ENCODE measurements at places on chromosomes 2 and 18.

DNA sequence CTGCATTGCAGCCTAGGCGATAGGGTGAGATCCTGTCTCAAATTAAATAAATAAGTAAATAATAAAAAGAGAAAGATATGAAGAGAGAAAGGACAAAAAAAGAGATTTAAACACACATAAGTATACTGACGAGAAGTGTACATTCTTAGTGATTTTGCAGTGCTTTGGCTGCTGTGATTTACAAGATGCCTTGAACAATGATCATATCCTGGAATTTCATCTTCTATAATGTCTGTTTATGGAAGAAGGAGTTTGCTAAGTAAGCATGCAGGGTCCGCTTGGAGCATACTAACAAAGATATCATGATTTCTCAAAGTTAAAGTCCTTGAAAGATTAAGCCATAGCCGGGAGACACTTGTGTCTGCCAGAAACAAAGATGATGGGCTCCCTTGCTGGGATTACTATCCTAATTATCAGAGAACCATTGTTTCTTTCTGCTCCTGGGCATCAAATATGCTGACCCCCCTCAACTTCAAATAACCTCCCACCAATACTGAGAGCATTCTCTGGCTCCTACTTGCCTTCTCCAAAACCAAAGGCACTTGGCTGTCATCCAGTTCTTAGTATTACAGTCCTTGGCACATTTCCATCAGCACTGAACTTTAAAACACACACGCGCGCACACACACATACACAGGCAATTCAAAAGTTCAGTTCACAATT, 47.5 kb upstream of the STAM2 start:
- DNase-seq, result no peak

- no peak for DNase-seq
Observed at GRCh38 chr2:22807872-22808271, 577.1 kb upstream of the KLHL29 start.

- no peak for DNase-seq
Observed at GRCh38 chr2:200296118-200296517, 10.4 kb upstream of the SPATS2L start.

DNA sequence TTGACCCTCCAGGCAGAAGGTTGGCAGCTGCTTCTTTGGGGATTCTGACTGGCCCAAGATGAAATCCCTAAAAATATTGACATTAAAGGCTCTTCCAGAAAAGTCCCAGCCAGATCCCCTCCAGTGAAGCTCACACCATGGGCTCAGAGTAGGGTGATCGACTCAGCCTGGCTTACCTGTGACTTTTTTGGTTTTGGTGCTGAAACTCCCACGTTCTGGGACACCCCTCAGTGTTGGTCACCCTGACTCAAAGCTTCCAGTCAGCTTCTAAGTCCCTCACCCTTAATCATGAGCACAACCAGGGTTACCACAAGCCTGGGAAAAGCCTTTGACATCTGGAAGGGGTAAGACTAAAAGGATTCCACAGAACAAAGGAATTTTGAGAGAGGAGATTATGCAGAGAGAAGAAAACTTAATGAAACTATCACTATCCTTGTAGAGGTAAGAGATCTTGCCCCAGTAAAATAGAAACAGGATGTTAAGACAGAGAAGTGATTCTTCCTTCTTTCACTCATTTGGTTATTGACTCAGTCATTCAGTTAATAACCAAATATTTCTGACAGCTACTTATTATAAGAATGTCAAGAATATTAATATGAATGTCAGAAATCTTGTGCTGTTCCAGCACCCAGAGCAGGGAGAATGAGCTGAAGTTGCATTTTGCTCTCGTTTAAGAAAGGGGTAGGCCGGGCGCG, 66.8 kb upstream of the SEC11C start:
- DNase-seq, result no peak

- DNase-seq, result no peak
Observed at GRCh38 chr18:69980982-69981804, 33.5 kb upstream of the CD226 start.

DNA sequence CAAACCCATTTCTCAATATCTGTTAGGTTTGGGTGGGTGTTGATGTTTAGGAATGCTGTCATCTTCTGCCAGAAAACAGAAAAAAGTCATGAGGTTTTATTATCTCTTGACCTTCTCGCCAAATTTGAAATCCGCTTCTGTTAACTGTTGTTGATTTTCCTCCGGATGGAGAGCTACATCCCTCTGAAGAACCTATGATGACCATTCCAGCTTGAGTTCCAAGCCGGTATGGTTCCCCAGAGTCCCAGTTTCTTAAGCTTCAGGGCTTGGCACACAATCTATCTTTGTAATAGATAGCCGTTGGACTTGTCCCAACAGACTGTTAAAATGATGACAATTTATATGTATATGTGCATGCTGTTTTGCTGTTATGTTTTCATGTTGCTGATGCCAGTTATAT, 1201.0 kb downstream of the LRP1B start:
- no peak for DNase-seq

- DNase-seq, result no peak
Observed at GRCh38 chr2:172376505-172377125, 50.8 kb upstream of the ITGA6 start.

- DNase-seq, result no peak
Observed at GRCh38 chr2:144703852-144704708, 184.2 kb upstream of the ZEB2 start.

GRCh38 chr2:41940745-41941063, 107.1 kb upstream of the PKDCC start:
- no peak for DNase-seq

- DNase-seq, result no peak
Observed at GRCh38 chr2:64311191-64311910, 142.6 kb upstream of the LGALSL start.

- DNase-seq, result no peak
Observed at GRCh38 chr18:48956356-48956755, 5.6 kb upstream of the SMAD7 start.

- DNase-seq, result no peak
Observed at GRCh38 chr2:184312970-184313369, 285.4 kb upstream of the ZNF804A start.

DNA sequence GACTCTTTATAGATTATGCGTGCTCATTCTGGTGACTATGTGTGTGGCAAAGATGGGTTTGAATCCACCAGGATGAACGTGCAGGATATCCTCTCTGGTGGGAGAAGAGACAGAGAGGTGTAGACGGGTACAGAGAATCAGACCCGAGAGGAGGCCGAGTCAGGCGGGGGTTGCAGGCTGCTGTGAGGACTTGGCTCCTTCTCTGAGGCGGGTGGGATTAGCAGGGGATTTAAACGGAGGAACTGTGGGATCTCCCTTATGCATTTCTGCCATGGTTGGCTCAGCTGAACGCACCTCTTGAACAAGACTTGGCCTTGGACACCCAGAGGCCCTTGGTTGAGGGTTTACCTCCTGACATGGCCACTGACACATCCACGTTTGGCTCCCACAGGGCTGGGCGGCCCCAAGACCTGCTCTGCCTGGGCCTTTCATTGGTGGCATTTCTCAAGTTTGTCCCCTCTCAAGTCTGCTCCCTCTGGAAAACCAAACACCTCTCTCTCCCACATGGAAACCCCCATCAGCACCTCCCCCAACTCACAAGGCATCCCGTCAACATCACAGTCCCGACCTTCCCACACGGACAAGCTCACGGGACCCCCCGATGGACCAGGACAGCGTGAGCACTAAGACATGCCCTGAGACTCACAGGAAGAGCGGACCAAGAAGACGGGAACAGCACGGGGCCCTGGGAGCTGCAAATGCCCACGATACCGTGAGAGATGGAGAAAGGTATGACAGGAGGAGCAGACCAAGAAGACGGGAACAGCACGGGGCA, 158.3 kb downstream of the RTP5 start:
- DNase-seq, result no peak

DNA sequence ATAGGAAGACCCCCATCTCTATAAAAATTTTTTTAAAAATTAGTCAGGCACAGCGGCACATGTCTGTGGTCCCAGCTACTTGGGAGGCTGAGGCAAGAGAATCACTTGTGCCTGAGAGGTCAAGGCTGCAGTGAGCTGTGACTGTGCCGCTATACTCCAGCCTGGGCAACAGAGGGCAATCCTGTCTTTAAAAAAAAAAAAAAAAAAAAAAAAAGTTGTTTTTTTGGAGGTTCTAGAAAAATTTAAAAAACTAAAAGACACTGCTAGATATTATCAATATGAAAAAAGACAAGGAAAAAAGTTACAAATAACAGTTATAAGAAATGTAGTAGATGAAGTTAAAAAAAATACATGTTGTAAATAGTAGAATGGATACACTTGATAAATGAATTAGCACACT, 56.1 kb upstream of the C2orf15 start:
- no peak for DNase-seq

GRCh38 chr2:46615986-46616485, 136.7 kb downstream of the TMEM247 start:
- no peak for DNase-seq

DNA sequence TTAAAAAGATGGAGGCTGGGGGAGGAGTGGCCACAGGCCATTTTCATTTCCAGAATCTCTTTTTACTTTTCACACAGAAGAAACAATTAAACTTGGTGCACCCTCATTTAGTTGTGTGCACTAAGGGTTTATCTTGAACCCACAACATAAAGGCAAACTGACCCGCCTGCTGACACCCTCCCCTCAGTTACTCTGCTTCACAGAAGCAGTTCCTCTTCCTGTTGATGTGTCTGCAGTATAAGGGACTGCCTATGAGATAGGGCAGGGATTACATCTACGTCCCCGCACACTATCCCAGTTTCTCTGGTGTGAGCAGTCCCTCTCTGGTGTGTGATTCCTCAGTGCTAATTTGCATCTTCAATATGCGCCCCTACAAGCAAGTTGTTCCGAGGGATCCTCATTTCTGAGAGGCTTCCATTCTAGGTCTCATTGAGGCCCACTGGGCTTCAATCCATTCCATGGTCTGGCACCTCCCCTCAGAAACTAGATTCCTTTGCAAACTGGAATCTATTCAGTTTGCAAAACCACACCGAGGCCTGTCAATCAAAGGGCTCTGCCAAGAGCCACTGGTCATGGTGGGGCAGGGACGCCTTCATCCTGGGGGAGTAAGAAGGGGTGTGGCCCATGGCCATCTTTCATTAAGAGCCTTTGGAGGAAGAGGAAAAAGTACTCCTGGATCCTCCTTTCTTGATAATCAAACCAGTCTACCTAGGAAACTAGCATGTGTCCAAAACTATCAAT, 12.3 kb downstream of the CREG2 start:
- no peak for DNase-seq

- no peak for DNase-seq
Observed at GRCh38 chr18:78736015-78736690, 243.5 kb upstream of the SALL3 start.

DNA sequence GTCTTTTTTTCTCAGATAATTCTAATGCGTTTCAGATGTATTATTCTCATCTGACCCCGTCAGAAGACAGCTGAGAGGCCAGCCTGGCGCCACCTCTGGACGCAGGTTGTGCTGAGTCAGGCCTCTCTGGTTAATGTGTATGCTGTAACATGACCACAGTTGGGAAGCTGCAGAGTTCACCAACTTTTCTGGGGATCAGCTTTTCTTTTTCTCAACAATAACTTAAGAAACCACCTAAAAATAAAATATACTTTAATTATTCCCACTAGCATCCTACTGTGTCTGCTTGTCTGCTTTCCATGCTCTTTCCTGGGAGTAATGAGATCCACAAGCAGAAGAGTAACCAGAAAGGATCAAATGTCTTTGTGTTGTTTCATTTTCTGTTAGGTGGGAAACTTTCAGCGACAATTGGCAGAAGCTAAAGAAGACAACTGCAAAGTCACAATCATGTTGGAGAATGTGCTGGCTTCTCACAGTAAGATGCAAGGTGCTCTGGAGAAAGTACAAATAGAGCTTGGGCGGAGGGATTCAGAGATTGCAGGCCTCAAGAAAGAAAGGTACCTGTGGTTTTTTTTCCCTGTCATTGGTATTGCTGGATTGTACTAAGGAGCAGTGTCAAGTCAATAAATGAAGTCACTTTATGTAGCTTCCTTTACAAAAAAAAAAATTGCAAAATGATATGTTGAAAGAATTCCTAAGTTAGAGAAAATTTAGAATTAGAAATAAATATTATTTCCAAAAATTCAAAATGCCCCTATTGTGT, 79.8 kb downstream of the CCDC150 start:
- DNase-seq, result no peak

DNA sequence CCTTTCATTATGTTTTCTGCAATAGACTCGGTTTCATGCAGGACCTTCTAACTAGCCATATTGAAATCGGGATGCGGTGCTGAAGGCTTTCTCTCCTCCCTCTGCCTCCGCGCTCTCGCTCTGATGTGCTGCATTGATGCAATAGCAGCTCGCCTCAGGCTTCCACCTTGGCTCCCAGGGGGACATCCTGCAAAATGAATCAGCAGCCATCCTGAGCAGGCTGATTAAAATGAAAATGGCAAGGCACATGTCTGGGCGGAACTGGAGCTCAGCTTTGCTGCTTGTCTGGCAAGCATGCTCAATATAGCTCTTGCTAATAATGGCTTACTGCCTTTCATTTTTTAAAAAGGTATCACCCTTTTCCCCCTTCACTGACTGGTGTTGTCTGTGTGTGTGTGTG, 806 bp upstream of the MYT1L start:
- no peak for DNase-seq

- DNase-seq, result no peak
Observed at GRCh38 chr2:166092889-166093288, 34.9 kb downstream of the SCN1A start.

- DNase-seq, result no peak
Observed at GRCh38 chr2:69848186-69848790, 18.8 kb downstream of the GMCL1 start.

- DNase-seq, result no peak
Observed at GRCh38 chr2:238158018-238158508, 707 bp upstream of the ERFE start.

- DNase-seq, result no peak
Observed at GRCh38 chr18:26502823-26503222, 45.5 kb downstream of the KCTD1 start.

- no peak for DNase-seq
Observed at GRCh38 chr2:200138391-200139124, 167.9 kb upstream of the SPATS2L start.

- DNase-seq, result no peak
Observed at GRCh38 chr2:57906152-57906732, 140.4 kb upstream of the VRK2 start.

DNA sequence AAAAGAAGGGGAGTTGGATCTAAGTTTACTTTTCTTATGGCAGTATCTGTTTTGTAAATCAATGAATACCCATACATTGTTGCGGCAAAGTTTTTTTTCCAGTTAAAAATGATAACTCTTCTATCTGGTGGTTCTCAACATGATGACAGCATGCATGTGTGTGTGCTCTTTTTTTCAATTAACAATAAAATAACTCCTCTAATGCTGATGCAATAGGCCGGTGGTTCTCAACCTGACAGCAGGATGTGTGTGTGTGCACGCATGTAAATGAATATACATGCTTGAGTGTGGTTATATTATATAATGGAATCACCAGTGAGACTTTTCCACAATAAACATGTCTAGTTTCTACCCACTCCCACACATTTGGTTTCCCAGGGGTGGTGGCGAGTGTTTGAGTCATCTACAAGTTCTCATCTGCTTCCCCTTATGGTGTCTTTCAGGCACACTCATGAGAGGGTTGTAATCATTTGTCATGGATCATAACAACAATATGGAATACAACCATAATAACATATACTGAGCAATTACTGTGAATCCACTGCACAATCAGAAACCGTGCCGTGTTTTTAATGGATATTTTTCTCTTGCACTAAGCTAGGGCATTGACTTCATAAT, 31.2 kb downstream of the PARD3B start:
- DNase-seq, result no peak

GRCh38 chr2:48906633-48907032, 151.1 kb upstream of the LHCGR start:
- DNase-seq, result no peak
